ENCODE measurements at places on chromosomes 1 and 21.

DNA sequence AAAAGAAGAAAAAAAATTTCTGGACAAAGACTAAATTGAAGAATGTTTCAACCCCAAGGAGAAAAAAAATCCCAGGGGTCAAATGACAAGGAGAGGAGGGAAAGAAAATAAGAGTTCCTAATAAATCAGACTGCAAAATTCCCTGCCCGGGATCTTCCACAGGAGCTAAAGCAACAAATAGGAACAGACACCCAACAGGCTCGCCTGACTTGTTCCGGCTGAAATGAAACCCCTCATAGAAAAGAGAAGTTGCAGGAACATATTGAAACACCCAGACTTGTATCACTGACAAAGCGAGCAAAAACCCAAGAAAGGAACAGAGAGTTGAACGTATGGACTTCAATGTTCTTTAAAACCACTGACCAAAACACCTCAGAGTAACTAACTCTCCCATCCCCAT, 123.0 kb downstream of the TIAM1 start:
- DNase-seq = no peak

GRCh38 chr1:64043976-64044375, 159.4 kb upstream of the UBE2U start:
- no peak for DNase-seq

DNA sequence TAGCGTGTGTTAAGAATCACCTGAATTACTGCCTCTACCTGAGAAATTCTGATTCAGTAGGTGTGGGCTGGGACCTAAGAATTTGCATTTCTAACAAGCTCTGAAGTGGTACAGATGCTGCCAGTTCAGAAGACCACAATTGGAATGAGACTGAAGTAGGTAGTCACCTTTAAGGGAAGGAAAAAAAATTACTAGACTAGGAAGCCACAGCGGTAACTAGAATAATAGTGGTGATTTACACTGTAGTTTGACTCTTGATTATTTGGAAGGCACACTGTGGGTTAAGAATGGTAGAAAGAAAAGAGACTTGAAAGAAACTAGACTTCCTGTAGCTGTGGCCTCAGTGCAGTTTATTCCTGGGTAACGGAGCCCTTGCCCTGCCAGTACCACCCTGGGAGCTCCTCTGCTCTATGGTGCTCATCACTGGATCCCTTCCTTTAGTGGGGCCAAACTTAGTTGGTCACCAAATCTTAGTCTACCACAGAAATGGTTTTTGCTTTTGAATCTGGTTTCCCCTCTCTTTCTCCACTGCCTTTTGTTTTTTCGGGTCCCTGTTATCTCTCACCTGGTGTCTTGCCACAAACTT, 43.6 kb downstream of the ARID1A start:
- no peak for DNase-seq

DNA sequence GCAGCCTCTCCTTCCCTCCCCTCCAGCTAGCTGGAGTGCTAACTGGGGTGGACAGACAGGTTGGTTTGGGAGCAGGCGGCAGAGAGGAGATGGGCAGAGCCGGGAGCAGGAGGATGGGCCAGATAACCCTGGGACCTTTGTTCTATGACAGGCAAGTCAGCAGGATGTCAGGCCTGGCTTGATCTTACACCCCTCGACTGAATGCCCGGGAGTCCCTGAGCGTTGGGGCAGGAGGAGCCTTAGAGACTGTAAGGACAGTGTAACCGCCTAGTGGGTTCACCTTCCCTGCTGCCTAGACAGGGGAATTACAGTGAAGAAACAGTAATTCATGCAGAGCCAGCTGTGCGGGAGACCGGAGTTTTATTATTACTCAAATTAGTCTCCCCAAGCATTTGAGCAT, 60.2 kb downstream of the MDM4 start:
- no peak for DNase-seq

DNA sequence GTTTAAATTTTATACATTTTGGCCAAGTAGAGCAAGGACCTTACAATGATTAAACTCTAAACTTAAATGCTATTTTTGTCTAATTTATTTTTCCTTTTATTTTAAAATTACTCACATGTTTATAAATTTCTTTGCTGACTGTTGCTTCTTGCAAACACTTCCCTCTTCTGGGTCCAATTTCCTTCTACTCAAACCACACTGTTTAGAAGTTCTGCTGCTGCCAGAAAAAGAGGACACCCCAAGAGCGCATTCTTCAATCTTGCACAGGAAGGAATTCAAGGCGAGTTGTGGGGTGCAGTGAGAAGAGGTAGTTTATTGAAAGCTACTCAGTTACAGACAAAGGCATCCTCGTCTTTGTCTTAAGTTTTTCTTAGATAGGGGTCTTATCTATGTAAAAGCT, 88.5 kb upstream of the NEK7 start:
- DNase-seq = no peak

DNA sequence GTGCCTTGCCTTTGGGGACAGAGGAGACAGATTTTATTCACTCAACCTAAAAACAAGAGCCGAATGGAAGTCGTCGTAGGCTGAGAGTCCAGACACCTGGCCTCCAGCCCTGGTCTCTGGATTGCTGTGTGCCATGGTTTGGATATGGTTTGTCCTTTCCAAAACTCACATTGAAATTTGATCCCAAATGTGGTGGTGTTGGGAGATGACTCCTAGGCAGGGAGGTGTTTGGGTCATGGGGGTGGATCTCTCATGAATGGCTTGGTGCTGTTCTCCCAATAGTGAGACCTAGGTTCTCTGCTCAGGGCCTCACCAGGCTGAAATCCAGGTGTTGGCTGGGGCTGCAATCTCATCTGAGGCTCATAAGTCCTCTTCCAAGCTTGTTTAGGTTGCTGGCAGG, 75.5 kb downstream of the FOXD2 start:
- no peak for DNase-seq
